ENCODE measurements at places on chromosomes 12 and 14.

- peak; percentile 44 for DNase-seq
Measured at GRCh38 chr14:73713803-73714655, at the start of gene PNMA1. Gene PNMA1 (minus strand): TSS chr14:73714384. CDS start chr14:73713639, 745 bp downstream.

DNA sequence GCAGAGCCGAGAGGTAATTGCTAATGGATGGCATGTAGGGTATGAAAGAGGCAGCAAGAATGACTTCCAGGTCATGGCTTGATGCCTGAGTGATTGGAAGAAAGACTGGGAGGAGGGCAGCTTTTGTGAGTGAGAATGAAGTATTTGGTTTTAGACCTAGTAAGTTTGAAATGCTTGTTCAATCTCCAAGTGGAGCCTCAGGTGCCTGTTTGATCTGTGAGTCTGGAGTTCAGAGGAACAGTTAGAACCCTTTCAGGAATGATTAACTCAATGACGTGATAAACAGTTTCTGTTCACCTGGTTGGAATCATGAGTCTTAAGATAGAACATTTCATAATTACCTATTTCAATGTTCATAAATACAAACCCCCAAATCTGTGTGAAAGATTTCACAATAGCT, 10.4 kb downstream of the KCNJ8 start:
- no peak for DNase-seq

DNA sequence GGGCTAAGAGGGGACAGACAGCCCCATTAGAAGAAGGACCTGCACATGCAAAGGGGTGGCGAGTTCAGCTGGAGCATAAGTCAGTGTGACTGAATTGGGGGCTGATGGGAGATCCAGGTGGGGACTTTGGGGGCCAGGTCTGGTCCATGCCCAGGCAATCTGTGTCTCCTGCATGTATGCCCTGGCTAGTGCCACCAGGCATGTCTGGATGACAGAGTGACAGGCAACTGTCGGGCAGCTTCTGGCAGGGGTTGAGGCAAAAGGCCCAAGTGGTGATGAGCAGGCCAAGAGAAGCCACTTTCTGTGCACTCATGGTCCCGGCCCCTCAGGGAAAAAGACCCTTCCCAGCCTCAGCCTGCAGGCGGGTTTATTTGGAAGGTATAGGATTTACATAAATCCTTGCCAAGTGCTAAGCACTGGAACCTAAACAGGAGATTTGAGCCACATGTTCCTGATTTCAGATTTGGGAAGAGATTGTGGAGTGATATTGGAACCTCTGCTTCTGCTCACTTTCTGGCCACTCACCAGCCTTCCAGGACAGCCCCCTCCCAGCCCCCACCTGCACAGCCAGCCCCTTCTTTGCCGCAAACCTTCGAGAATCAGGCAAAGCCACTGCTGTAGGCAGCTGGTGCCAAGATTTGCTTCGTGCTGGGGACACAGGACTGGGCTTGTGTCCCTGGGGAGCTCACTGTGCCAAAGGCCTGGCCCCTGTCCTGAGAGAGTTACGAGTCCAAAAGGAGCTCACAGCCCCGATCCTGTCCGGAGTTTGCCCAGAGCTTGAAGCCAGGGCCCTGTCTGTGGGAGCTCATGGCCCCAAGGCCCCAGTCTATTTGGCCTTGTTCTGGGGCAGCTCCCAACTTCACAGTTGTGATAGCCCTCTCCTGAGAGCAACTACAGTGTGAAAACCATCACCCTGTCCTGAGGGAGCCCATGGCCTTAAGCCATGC, 232.5 kb upstream of the RTL1 start:
- DNase-seq, result no peak

- peak; percentile 2 for DNase-seq
Measured at GRCh38 chr14:74793506-74794155, 30.5 kb downstream of the YLPM1 start.

GRCh38 chr12:111173836-111174235, 195.1 kb downstream of the PHETA1 start:
- DNase-seq, result no peak

- DNase-seq, result no peak
Measured at GRCh38 chr14:22210026-22210425, 379.0 kb downstream of the DAD1 start.

DNA sequence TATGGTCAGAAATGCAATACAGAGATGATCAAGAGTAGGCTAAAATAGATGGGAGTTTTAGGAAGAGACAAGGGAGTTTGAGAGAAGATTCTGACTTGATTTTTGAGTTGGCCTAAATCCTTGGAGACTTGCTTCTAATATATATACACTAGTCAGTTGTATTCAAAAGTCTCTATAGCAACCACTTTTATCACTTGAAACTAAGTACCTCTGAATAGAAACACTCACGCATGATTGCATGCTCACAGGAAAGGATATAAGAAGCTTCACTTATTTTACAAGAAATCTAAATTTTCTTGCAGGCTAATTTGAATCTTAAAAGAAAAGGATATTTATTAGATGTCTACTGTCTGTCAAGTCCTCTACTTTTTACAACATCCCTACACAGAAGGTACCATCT, 316.8 kb downstream of the SNAPC1 start:
- no peak for DNase-seq

DNA sequence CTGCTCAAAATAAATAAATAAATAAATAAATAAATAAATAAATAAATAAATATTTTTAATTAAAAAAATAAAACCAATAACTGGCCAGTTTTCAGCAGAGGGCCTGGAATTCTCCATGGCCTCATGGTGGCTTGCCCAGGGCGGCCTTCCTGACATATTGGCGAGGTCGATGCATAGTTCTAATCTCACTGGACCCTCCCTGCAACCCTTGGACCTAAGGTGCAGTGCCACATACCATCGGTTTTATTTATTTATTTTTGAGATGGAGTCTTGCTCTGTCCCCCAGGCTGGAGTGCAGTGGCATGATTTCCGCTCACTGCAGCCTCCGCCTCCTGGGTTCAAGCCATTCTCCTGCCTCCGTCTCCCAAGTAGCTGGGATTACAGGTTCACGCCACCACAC, 3.9 kb upstream of the VSIG10 start:
- DNase-seq, result no peak

GRCh38 chr12:101077791-101078528, 132.1 kb downstream of the SLC5A8 start:
- no peak for DNase-seq

DNA sequence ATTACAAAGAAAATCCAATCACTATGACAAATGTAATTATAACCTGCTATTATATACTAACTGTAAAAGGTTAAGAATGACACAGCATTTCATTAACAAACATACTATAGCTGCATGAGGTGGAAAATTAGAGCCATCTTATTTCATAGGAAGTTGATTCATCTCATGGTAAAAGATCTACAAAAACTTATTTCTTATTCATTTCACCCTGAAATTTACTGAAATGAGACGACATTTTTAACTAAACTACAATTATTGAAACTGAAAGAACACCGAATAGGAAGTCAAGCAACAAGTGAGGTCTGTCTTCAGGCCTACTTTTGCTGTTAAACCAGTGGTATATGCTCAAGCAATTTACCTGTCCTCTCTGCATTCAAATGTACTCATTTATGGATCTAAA, 87.2 kb downstream of the CEP83 start:
- no peak for DNase-seq

DNA sequence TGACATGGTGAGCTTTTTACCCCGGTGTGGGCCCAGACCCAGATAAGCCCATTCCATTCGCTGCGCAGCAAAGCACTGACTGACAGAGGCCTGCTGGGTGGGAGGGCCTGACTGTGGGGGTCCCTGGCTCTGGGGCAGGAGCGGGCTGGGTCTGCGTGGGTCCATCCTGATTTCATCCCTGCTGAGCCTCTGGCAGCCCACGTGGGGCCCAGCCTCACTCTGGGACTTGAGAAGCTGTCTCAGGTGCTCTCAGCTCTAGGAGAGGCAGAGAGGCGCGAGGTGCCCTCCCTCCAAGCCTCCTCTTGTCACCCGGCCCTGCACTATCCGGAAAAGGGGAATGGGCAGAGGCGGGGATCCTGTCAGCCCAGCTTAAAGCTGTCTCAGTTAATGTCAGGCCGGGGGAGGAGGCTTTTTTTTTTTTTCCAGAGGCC, 927 bp downstream of the ABCB9 start:
- DNase-seq, result no peak

GRCh38 chr14:104341532-104342434, 203.4 kb downstream of the KIF26A start:
- DNase-seq, result no peak

- DNase-seq, result no peak
Measured at GRCh38 chr14:72678356-72678755, 215.5 kb downstream of the DPF3 start.

DNA sequence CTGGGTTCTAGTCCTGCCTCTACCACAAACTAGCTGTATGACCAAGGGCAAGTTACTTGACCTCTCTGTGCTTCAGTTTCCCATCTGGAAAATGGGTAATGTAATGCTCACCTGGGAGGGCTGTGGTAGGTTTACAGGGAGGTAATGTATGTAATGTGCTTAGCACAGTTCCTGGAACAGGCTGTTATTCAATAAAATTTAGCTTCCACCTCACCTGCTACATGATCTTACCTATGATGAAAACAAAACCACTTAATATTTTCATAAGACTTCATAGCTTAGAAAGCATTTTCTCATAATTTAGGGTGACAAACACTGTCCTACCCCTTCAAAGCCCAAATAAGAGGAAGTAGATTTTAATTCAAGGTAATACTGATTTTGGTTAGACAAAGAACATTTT, 530.6 kb downstream of the FUT8 start:
- DNase-seq, result no peak

DNA sequence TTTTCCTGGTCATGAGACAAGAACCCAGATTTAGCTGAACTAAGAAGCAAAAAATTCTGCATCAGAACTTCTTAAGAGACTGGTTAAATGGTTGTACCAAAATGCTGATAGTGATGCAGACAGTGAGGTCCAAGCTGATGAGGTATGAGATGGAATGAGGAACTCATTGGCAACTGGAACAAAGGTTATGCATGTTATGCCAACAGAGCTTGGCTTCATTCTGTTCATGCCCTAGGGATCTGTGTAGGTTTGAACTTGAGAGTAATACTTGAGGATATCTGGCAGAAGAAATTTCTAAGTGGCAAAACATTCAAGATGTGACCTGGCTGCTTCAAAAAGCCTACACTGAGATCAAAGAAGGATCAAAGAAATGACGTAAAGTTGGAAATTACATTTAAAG, 398.0 kb downstream of the FSCB start:
- peak; percentile 21 for DNase-seq

- no peak for DNase-seq
Measured at GRCh38 chr14:51653775-51654532, 2.2 kb downstream of the FRMD6 start.

DNA sequence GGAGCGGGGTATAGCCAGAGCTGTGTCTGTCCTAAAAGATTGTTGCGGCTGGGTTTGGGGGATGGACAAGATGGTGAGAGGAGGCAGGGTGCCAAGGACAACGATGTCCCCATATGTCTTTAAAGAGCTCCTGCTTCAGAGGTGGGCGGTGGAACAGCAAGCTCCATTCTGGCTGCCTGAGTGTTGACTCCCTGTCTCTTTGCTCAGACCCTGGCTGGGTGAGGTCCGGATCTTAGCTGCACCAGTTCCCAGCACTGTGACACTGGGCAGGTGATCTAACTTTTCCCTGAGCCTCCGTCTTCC, 8.3 kb upstream of the WSCD2 start:
- no peak for DNase-seq

GRCh38 chr12:3091382-3092241, 14.4 kb downstream of the TSPAN9 start:
- no peak for DNase-seq

DNA sequence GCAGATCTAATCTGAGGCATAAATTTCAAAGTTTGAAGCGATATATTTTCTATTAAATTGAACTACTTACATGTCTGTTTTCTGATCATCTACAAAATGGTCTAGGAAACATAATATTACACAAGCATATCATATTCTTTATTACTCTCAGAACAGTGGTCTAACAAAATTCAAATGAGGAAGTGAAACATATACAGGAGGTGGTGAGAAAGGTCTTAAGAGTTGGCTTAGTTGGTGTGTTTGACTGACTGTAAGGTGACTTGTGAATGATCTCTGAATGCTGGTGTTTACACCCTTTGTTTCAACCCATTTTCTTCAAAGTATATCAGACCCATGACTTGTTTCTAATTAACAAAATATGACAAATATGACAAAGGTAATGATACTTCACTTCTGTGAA, 1156.8 kb downstream of the SLC16A7 start:
- DNase-seq, result no peak

GRCh38 chr12:62194031-62194430, 66.2 kb upstream of the USP15 start:
- DNase-seq, result no peak

DNA sequence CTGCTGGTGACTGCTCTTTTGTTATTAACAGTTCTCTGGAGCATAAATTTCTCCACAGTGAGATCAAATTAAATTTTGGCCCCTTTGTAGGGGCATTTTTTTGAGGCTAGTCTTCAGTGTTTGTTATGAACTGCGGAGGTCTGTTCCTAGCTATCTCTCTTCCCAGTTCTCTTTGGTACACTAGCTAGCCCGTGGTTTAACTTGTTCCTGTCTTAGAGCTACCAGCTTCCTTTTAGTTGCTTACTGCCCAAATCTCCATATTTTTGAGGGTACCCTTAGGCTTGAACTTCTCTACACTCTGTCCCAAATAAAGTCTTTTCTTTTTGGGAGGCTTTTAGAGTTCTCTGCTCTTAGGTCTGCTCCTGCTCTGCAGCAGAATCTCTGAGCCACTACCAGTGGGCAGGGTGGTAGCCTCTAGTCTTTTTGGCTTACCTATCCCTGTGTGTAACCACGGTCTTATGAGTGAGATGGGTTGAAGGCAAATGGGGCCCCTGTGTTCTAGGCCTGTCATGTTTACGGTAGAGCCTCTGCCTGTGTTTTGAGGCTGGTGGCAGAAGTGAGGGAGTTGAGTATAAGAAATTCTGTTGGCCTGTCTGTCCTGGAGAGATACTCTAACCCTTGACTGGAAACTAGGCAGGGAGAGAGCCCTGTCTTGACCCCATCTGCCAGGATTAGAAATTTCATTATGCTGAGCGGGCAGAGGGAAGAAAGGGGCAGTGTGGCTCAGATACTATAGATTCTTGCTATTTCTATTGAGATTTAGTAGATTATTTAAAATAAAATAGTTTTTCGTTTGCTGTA, 21.0 kb downstream of the CNOT2 start:
- DNase-seq, result no peak

DNA sequence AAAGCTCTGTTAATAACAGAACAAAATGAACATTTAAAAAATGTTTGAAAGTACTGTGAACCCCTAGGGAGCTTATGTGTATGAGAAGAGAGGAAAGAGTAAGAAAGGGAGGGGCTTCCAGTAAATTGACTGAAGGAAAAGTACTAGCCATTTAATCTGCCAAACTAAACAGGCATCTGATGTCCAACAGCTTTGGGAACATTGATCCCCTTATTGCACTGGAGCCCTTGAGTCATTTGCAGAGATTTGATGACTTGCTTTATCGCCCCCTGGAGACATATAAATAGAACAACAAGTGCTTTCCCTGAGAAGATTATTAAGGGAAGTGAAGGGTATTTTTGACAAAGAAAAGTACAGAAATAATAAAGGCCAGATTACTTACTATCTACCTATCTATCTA, 319.3 kb upstream of the NOVA1 start:
- peak; percentile 13 for DNase-seq

DNA sequence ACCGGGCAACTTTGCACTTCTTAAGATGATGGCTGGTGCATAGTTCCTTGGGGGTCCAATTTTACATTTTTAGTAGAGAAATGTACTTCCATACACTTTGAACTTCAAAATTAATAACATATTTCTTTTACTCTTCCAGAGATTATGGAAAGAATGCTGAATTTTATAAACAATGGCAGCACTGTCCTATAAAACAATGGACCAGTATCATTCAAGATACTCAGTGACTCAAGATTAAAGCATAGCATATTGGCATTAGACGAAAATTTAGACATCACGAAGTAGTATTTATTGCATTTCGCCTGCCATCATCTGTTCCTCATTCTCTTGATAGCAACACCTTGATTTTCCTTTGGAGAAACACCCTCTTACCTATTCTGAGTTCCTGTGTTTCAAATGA, 118.3 kb upstream of the ATF7IP start:
- DNase-seq, result no peak

Measured in foreskin keratinocyte (primary cell).